ENCODE measurements at places on chromosomes 16 and 17.

DNA sequence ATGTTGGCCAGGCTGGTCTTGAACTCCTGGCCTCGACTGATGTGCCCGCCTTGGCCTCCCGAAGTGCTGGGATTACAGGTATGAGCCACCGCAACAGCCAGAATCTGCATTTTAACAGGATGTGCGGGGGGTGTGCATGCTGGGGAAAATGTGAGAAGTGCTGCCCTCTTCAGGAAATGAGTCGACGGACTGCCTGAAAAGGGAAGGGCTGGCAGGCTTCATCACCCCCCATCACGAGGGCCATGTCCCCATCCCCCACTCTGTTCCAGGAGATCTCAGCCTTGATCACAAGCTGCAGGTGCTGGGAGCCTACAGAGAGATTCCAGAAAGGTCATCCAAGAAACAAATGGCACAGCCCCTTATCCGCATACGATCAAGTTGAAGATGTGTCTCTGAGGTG, 195.3 kb upstream of the RPL38 start:
- no peak for DNase-seq

- no peak for DNase-seq
These were observed 238.1 kb downstream of the NTN1 start for GRCh38 chr17:9259419-9259818.

DNA sequence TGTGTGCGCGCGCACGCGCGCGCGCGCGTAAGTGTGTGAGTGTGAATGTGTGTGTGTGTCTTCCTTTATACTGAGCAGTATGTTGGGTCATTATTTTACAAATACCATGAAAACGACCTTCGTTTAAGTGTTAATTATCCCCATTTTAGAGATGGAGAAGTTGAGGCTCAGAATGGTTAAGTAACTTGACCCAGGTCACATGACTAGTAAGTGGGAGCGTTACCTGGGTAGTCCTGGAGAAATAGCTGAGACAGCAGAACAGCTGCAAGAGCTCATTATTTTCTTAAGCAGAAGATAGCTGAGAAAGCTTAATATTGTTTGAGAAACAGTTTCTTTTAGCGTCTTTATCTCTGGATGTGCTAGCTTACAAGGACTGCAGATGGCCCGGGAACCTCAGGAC, 78.8 kb downstream of the IRX3 start:
- DNase-seq, result no peak

GRCh38 chr16:22161999-22162655, at the start of gene SDR42E2:
TSS of gene SDR42E2 (plus strand) at chr16:22162506. CDS start at chr16:22165583, 3,077 bp downstream.
- DNase-seq, result peak; percentile 50

DNA sequence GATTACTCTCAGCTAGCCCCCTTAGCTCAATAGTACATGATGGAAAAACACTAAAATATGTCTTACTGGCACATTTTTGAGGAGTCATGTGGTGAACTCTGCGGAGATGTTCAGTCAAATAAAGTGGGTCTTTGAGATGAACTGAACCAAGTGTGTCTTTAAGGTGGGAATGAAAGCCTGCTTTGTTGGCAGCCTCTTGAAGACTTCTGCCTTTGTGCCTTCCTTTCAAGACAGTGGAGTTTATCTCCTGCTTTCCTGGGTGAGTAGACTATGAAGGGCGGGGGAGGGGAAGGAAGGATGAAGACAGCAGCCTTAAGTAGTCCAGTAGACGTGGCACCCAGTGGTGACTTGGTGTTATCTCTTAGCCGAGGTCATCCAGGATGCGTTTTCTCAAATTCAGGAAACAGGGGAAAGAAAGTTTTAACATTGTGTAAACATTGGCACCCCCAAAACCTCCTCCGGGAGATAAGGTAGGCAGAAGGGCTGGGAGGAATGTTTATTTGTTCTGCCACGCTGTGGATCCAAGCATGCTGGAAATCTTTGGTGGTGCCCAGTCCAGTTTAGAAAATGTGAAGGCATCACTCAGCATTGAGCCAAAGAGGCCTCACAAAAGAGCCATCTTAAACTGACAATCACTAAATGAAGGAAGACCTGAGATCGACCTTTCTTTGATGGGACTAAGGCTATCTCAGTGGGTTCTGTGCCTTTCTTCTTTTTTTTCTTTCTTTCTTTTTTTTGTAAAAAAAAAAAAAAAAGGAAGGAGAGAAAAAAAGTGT, 220.6 kb downstream of the FTO start:
- DNase-seq, result no peak

- no peak for DNase-seq
These were observed 2.9 kb downstream of the IL34 start for GRCh38 chr16:70649300-70649699.

GRCh38 chr16:31472709-31473203, 804 bp downstream of the TGFB1I1 start:
- no peak for DNase-seq

DNA sequence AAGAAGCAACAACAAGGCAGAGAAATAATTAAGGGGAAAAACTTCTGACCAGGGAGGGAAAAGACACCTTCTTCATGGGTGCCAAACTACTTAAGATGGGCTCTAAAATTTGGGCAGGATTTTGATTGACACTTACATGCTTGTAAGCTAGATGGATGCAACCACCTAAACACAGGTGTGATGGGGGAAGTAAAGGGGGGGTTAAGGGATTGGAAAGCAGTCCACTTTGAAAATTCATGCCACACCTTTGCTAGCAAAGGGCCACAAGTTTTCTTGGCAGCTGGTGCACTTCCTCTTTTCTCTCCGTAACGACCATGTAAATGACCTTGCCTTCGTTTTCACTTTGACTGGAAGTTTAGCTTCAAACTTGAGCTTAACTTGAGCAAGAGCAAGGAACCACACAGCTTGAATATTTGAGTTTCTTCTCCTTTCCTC, 14.3 kb upstream of the PRKAR1A start:
- no peak for DNase-seq

- DNase-seq, result no peak
These were observed 13.9 kb downstream of the C16orf96 start for GRCh38 chr16:4570086-4570485.

- no peak for DNase-seq
These were observed 49.4 kb downstream of the WSB1 start for GRCh38 chr17:27343294-27343693.

DNA sequence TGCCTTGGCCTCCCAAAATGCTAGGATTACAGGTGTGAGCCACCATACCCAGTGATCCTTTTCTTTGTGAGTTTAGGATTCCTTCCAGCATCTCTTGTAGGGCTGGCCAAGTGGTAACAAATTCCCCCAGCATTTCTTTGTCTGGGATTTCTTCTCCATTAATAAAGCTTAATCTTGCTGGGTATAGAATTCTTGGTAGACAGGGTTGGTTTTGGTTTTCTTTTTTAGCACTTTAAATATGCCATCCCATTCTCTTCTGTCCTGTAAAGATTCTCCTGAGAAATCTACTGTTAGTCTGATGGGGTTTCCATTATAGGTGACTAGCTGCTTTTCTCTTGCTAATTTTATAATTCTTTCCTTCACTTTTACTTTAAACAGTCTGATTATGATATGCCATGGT, 173.0 kb upstream of the TOM1L1 start:
- DNase-seq, result no peak

DNA sequence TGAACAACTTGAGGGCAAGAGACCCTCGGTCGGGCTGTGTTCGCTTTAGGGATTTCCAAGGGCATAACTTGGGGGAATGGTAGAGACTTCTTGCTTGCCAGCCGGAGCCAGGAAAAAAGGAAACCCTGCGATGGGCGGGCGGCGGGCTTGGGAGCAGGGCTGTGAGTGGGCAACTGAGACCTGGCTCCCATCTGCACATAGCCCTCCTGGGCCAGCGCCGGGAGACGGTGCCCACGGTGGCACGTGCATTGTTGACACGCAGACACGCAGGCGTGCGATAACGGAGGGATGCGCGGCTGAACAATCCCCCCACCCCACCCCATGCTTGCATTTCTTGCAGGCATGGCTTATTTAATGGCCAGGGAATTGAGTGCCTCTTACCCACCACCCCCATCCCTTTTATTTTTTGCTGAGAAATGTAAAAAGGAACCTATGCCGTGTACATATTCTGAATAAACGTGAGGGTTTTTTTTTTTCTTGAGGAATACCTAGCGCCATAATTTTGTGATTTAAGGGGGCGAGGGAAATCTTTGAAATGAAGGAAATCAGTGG, 17.1 kb upstream of the ZFHX3 start:
- no peak for DNase-seq

GRCh38 chr16:47627721-47628120, 166.6 kb downstream of the PHKB start:
- no peak for DNase-seq

GRCh38 chr17:4901648-4902344, 1.1 kb downstream of the CHRNE start:
- DNase-seq, result no peak

DNA sequence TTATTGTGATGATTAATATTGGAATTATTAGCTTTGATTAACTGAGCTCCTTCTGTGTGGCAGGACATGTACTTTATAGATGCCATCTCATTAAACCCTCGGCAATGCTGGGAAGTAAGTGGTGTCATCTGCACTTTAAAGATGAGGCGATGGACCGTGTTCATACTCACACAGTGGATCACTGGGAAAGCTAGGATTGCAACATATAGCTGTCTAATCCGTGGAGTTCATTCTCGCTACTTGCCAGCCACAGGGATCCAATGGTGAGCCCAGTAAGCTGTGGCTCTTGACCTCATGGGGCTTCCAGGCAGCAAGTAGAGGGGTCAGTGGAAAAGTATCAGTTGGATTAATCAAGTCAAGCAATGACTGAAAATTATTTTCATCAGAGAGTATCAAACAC, 587.9 kb downstream of the CDH13 start:
- no peak for DNase-seq

DNA sequence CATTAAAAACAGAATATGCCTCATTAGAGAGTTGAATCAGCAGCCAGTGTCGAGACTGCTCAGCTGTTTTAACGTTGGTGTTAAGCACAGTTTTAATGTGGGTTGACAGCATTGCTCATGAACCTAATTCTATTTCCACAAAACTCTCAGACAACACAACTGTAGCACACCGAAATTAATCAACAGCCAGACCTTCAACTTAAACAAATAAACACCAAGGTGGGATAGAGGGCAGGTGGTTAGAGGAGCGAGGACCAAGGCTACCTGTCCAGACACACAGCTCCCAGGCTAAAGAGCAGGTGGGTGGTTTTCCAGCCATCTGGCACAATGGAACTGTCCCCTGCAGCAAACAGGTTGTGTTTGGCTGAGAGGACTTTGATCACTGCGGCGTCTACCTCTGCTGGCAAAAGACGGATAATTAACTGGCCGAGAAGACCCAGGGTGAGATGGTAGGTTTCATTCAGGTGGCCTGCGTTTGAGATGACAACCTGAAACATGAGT, 69.6 kb upstream of the ATP2A3 start:
- DNase-seq, result no peak

DNA sequence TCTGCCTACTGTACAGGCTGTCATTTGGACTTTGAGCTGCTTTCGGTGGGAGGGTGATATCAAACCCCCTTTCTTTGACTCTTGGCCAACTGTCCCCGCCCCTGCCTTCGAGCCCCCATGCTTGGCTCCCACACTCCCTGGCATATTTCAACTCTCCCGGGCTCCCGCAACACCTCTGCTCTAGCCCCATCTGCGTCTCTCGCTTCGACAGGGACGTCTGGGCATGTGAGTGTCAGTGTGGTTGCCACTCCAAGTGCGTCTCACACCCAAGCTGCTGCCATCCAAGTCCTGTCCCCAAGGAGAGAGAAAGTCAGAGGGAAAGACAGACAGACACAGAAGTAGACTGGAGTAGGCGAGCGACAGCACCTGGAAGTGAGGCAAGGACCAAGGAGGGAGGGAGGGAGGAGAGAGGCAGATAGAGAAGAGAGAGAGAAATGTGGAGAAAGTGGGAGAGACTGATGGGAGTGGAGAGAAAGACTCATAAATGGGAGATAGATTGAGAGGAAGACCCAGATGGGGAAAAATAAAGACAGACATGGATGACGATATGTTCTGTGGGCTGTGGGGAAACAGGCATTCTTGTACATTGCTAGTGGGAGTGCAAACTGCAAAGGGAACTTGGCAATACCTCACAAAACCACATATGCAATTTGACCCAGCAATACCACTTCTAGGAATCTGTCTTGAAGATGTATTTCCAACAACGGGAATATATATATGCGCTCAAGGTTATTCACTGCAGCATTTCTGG, 11.8 kb downstream of the STARD3 start:
- DNase-seq, result no peak

DNA sequence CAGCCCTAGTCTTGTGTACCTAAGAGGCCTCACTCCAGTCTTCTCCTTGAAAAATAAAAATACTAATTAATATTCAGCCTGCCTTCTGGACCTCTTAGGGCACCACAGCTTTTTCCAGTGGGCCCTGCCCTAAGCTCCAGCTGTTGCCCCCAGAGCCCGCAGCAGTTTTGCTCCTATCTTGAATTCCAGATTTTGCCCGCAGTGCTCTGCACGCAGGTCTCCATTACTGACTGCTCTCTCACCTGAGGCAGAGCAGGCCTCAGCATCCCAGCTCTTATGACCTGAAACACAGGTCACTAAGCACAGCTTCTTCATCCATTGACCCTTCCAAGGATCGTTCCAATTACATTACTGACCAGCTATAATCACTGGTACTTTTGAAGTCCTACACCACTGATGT, 28.4 kb upstream of the NAGLU start:
- no peak for DNase-seq

DNA sequence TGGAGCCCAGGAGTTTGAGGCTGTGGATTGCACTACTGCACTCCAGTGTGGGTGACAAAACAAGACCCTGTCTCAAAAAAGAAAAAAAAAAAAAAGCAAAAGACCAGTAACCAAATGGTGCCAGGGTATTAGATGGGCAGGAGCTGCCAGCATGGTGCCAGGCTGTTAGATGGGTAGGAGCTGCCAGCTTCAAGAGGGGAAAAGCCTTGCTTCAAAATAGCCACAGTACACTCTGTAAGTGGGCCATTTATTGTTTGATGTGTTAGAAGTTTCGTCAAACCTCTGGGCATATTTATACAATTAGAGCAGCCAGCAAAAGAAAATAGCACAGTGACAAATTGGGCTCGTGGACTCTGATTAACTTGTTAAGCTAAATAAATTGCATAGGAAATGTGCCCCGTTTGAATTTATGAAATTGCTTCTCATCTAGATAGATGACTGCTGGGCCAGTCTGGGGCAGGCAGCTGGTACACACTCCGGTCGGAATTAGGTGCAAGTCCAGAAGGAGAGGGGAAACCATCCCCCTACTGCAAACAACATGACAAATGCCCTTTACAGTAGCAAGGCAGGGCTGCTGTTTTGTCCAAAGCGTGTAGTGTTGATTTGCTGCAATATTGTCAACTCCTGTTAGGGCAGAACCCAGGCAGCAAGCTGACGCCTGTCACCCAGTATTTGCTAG, 126.3 kb upstream of the IRX3 start:
- no peak for DNase-seq

DNA sequence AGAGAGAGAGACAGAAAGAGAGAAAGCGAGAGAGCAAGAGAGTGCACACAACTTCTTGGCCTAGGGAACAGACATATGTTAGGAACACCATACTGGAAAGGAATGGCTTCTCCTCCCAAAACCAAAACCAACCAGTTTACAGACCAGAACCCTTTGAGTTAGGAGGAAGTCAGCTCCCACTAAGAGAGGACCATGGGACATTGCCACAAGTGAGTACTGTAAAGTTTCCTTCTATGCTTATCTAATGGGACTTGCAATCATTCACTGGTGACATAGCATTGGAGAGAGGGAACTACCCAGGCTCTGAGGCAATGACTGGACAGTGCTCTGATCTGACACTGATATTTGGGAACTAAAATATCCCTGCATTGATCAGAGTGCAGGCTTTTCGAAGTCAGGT, 32.4 kb downstream of the TBC1D3B start:
- no peak for DNase-seq
